ENCODE measurements at places on chromosomes 1 and 21. TPM values are rescaled to one million over a fixed set of nuclear protein-coding genes. Genes with fewer than 3 reads are reported as not detected.

- DNase-seq = no peak
These were observed 95.6 kb upstream of the SNX7 start for GRCh38 chr1:98565951-98566350.

DNA sequence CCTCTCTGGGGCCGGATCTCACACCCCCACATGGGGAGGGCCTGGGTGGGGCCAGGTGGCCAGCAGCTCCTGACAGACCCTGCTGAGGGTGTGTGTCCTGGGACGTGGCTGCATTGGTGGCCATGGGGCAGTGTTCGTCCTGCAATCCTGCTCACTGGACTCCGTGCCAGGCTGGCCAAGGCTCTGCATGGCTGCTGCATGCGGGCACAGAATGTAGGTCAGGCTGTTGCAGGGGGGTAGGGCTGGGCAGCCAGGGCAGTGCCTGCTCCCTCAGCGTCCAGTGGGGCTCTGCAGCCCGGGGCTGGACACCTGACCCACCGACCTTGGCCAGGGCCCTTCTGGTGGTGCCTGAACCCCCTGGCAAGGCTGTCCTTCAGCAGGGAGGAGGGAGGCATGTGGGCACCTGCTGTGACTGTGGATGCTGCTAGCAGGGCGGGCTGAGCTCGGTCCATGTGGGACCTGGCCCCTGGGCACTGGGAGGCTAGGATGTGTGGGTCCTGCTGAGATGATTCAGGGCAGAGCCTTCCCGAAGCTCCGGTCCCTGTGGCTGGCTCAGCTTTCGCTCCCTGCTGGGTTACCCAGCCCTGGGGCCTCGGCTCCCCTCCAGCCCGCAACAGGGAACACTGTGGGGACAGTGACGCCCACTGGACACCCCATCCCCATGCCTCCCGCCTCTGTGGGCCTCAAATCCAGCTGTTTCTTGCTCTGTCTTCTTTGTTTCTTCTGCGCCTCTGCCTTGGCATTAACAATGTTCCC, 14.9 kb upstream of the PLCH2 start:
- no peak for DNase-seq

Gene AIRE
- polyA plus RNA-seq = 52.2 TPM

GRCh38 chr1:40309374-40310128, 7.5 kb downstream of the COL9A2 start:
- no peak for DNase-seq

Gene RNU5D-1
- polyA plus RNA-seq = not detected

Gene PLA2G2D
- 1.6 TPM for polyA plus RNA-seq

GRCh38 chr1:74733604-74734484, 892 bp downstream of the TYW3 start:
- peak; percentile 70 for DNase-seq

Gene PROK1
- 0.50 TPM for polyA plus RNA-seq

GRCh38 chr1:24693827-24694379, 50.8 kb downstream of the SRRM1 start:
- DNase-seq = no peak

DNA sequence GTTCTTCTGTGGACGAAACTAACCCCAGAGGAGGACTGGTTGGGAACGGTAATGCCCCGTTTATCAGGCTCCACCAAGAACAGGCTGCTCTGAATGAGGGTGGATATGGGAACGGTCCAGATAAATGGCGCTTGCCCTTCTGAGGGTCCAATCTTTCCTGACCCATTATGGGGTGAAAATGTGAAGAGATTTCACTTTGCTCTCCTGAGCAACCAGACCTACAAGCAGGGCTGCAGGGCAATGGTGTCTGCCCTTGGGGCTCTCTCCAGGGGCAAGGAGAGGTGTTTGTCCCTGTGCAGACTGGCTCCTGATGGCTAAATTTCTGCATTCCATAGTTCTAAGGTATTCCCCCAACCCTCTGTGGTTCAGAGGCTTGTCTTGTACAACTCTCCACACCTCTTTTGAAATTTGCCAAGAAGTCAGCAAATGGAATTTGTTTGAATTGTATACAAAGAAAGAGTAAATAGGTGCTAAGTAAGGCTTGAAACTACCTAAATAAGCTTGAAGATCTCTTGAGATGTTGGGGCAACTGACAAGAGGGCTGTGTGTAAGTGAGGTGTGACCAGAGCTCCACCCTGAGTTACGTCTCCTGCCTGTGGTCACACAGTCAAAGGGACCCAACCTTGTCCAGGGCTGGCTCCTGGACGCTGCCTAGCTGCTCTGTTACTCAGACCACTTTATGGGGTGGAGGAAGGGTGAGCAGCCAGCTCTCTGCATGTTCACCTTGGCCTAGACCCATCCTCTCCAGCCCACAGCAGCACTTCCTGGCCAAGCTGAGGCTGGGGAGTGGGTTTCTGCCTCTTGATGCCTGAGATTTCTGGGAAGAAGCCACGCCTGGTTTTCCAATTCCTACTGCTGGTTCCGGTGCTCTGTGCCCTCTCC, 24.8 kb downstream of the SLC2A1 start:
- no peak for DNase-seq

DNA sequence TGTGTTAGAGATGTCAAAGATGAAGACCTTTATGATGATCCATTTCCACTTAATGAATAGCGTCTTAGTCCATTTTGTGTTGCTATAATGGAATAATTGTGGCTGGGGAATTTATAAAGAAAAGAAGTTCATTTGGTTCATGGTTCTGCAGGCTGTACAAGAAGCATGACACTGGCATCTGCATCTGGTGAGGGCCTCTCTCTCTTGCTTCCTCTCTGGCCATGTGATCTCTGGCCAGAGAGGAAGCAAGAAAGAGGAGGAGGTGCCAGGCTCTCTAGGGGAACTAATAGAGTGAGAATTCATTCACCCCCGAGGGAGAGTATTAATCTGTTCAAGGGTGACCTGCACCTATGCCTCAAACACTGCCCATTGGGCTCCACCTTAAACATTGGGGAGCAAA, 242.8 kb downstream of the DISC1 start:
- no peak for DNase-seq

DNA sequence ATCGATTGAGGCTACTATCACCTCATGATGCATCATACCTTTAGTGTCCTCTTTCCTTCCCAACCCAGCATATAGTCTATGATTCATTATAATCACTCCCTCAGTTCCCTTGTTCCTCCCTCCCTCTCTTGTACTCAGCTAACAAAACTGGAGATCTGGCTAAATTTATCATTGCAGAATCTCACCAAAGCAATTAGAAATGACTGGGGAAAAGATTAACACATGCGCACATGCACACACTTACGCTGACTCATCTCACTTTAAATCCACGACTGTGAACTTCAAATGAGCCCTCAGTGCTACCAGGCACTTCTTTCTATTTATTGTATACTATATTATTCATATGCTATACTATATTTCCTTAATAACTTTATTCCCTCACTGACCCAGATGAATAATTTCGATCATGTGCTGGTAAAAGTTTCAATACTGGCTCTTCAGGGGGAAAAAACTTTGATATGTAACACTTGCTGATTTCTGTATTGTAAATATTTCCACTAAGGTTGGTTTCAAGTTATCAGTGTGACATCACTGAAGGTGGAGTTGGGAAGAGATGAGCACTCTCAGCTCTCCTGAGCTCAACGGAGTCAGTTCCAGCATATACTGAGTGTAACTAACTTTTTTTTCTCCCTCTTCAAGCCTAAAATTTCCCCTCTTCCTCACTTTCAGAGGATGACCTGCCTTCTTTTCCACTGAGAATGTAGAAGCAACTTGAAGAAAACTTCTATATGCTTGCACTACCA, 613.7 kb upstream of the B3GALT2 start:
- no peak for DNase-seq

Gene CSF1
- 11.1 TPM for polyA plus RNA-seq

GRCh38 chr1:53891678-53892077, 2.1 kb upstream of the YIPF1 start:
- DNase-seq = no peak

DNA sequence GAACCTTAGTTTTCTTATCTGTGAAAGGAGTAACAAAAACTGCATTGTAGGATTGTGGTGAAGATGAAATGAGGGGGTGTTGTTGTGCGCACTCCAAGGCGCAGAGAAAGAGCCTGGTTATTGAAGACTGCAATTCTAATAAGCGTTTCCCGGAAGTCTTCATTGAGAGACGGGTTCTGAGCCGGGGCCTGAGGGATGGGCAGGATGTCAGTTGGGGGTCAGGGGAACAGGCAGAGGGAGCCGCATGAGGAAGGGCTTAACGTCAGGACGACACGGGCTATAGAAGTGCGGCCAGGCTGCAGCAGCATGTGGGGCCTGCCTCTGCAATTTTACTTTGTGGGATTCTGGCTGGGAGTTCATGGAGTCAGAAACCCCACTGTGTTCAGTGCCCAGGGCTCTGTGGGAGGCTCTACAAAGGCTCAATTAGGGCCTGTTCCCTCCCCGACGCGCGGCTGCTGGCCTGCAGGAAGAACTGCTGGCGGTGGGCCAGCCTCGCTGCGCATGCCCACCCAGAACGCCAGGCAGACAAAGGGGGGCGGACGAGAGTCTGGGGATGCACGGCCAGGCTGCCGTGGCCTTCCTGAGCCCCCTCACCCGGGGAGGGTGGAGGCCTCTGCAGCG, 20.7 kb downstream of the TRIM62 start:
- DNase-seq = no peak

Gene VANGL2
- polyA plus RNA-seq = 5.6 TPM

- no peak for DNase-seq
These were observed 371.3 kb downstream of the VAV3 start for GRCh38 chr1:107593501-107594209.
